ENCODE measurements at places on chromosomes 4 and X.

DNA sequence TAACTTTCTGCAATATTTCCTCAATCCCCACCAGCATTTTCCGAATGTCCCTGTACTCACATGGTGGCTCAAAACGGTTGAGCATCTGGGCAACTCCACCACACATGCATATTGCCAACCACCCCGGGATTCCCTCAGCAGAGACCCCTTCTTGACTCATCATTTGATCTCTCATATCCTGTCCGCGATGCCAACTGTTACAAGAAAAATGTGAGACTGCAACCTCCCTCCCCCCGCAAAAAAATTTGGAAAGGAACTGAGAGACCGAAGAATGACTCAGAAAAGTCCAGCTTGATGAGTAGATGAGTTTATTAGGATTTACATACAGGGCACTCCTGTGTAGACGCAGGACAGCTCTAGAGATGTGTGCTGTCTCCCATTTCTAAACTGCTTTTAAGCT is 561.4 kb downstream of the ZIC3 start:
- no peak for DNase-seq

DNA sequence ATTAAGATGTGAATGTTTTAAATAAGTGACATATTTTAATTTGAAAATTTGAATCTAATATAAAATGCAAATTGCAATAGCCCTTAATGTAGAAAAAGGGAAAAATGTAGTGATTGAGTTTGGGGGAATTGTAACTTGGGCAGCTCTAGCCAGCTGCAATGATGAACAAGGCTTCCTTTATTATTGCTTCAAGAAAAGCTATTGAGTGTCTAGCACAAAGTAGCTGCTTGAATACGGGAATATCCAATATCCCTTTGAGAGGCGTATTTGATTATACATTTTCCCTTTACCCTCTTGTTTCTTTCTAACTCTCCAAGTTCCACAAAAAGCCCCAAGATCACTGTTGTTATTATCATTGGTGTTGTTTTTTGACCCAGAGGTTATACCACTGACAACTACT is 21.8 kb downstream of the IL1RAPL1 start:
- DNase-seq: no peak

GRCh38 chr4:74206088-74206825 is 48.3 kb downstream of the MTHFD2L start:
- peak; percentile 78 for DNase-seq

DNA sequence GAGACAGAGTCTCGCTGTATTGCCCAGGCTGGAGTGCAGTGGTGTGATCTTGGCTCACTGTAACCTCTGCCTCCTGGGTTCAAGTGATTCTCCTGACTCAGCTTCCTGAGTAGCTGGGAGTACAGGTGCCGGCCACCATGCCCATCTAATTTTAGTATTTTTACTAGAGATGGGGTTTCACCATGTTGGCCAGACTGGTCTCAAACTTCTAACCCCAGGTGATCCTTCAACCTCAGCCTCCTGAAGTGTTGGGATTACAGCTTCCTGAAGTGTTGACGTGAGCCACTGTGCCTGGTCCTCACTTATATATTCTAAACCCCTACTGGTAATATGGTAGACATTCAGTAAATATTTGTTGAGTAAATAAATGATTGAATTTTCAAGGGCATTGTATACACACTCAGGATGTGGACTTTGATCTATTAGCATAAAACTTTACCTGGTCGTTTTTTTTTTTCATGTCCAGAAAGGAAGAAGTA is 33.0 kb downstream of the MTHFD2L start:
- DNase-seq: no peak

DNA sequence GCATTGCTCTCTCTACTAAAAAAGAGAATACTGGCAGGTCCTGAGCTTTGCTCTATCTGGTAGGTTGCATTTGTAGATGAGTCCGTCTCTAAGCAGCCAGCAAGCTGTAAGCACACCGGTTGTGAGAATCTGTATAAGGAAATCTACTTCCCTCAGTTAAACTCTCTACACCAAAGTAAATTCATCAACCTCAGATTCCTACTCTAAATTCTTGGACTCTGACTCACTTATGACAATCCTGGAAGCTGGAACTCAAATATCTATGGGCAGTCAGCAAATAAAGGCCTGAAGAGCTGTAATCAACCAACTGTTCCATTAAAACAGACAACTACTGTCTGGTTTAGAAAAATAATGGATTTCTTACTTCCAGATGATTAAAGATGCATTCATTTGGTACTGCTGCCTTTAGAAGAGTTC is 37.9 kb downstream of the FAT1 start:
- peak; percentile 94 for DNase-seq

- DNase-seq: peak; percentile 98
Measured at GRCh38 chr4:173478201-173478912, 51.7 kb downstream of the HAND2 start.

DNA sequence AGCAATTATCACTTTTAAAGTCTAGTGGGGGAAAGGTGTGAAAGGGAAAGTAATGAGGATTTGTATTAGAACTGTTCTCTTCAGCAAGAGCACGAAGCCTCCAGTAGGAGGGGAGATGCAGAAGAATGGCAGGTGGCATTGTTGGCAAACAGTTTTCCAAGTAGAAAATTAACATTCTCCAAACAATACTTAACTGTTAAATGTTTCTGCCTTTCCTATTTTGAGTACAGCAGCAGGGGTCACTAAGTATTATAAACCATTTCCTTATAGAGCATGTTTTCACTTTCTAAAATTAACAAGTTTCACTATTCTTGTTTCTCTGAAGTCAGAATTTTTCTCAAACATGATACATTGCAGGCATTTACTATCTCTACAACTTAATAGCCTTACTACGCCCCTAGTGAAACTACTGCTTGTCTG is 58.7 kb downstream of the LEF1 start:
- no peak for DNase-seq

DNA sequence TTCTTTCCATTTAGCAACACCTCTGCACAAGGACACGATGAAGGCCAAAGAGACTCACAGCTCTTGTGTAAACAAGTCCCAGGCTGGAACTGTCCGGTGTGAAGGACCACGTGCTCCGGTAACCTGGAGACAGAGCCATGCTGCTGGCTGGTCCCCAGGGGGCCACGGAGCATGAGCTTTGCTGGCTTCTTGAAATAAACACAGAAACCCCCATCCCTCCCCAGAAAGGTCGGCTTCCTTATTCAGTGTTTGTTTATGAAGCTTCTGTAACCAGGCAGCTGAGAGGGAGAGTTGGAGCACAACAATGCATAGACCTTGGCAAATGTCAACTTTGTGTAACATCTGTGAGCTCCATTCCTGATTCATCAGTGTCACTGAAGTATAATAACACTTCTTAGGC is 109.4 kb downstream of the GPR143 start:
- DNase-seq: no peak
